Posterior vena cava (tissue), 2 donors: ENCODE measurements at places on chromosomes 12 and 14. TPM values are rescaled to one million over a fixed set of nuclear protein-coding genes. Genes with fewer than 3 reads are reported as not detected.

The TMEM121 gene
- total RNA-seq: 1.9 TPM

The NFATC4 gene
- total RNA-seq: 75.1 TPM

The SIX6 gene
- not detected for total RNA-seq

The HVCN1 gene
- total RNA-seq: 3.6 TPM

The NPAS3 gene
- total RNA-seq: 2.6 TPM

The TC2N gene
- 28.3 TPM for total RNA-seq

The CLEC1B gene
- total RNA-seq: not detected

The RPGRIP1 gene
- total RNA-seq: 0.10 TPM

The POLE gene
- total RNA-seq: 21.2 TPM
